ENCODE measurements at places on chromosomes 12 and 14.
A peak's percentile ranks its signal among the peaks of the same experiment; 100 is the strongest.

GRCh38 chr14:102164241-102164641 is 24.5 kb downstream of the WDR20 start:
- DNase-seq: no peak

DNA sequence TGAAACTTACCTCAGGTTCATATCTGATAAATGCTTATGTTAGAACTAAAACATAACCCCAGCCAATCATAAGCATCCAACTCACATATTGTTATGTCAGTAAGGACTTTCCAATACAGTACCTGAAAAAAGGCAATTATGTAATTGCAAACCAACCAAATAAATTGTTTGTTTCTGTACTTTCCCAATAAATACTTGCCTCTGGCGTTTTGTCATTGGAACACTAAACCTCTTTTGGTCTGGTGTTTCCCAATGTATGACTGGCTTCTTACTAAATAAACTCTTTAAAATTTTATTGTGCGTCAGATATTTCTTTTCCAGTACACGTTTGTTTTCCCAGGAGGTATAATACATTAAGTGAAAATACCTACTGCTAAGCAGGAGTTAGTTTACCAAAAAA is 6.7 kb upstream of the PTPRB start:
- no peak for DNase-seq

GRCh38 chr12:45849289-45849688 is 119.8 kb downstream of the ARID2 start:
- no peak for DNase-seq

DNA sequence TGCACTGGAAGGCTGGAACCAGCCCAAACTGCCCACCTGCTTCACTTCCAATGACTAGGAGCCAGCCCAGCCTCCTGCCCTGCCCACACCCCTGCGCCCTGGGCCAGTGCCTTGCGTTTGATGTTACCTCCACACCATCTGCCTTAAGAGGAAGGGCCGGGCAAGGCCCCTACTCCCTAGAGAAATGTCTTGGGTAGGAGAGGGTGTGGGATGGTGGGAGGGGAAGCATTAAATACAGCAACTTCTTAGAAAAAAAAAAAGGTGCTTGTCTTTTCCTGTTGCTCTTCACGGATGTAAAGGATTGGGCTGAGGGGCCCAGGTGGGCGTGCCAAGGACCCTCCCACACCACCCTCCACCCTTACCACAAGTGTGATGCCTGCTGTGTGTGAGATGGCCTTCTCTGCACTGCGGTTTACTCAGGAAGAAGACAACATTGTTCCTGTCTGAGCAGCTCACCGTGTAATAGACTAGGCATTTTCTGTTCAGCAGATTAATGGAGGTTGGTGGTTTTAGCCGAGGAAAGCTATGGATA is 99.9 kb downstream of the NINJ2 start:
- no peak for DNase-seq

DNA sequence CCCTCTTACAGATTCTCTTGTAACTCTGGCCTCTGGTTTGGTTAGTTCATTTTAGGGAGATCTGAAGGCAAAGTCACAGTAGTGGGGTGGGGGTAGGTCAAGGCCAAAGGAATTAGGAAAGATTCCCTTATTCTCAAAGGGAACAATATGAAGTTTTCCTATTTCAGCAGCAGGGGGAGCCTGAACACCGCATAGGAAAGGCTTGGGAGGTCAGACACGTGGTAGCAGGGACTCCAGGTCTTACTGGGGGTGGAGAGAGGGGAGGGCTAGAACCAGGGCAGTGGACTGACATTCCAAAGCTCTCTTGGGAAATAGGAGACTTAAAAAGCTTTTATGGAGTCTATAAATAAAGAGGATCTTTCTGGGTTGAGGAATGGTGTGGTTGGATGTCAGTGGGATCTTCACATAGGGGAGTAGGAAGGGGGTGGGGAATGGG is 1.3 kb downstream of the ZC3H10 start:
- DNase-seq: peak; percentile 36

DNA sequence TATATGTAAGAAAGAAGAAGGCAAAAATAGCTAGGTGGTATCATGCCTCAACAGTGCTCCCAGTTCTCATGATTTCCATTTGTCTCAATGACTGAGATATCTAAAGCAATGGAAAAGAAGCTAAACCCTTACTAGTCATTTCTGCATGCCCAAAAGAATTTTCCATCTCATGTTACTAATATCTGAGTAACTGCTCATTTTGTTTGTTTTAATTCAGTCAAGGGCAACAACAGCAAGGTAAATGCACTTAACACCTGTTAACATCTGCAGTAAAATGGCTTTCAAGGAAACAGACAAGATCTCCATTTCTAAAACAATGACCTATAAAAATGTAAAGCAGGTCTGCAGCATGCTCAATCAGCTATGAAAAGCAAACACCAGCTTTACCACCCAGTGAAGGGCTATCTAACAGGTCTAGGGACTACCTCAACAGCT is 19.4 kb upstream of the SELPLG start:
- no peak for DNase-seq

DNA sequence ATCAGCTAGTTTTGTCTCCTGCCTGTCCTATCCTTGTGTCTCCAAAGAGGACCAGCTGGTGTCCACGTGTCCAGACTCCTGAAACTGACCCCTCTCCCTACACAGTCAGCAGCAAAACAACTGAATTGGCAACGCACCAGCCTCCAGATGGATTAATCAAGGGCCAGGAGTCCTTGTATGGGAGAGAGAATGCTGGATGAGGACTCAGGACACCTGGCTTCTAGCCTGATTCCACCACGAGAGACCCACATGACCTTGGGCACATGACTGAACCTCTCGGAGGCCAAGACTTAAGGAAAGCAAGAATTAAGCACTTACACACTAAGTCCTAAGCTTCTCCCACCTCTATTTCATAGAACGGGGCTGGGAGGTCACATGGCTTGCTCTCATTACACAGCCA is 60.4 kb upstream of the CMKLR1 start:
- DNase-seq: peak; percentile 48

DNA sequence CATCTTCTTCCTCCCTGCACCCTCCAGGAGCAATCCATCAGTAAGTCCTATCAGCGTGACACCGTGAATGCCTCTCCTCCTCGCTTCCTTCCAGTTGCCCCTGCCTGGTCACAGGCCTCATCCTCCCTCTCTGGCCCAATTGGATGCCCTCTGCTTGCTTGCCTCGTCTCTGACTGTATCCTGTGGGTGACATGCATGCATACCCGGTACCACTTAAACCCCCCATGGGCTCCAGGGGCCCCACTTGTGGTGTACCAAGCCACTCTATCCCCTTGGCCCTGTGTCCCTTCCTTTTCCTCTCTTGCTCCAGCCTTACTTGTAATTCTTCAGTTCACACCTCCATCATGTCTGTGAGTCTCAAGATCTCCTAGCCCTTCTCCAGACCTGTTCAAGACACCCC is 106.0 kb upstream of the RTL1 start:
- no peak for DNase-seq

GRCh38 chr12:6866920-6867412 is 365 bp upstream of the TPI1 start:
- no peak for DNase-seq

- DNase-seq: no peak
Measured at GRCh38 chr12:10408842-10409241, 715 bp downstream of the KLRC4 start.

- no peak for DNase-seq
Measured at GRCh38 chr14:33009673-33010072, 71.0 kb downstream of the NPAS3 start.

- no peak for DNase-seq
Measured at GRCh38 chr14:69909826-69910550, 30.8 kb downstream of the SMOC1 start.

DNA sequence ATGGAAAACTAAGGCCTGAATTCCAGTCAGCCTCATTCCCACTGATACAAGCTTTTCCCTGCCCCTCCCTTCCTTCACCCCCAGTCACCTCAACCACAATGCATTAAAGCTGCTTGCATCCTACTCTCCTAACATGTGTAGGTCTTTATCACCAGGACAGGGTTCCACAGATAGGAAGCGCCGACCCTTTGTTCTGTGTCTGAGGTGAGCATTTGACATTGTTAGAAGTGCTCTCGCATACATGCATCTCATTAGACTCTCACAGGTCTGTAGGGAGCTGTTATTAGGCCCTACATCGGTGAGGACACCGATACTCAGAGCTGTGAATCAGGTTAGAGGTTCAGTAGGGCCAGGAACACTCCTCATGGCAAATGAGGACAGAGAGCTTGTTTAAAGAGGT is 13.2 kb upstream of the EDDM3A start:
- DNase-seq: no peak

DNA sequence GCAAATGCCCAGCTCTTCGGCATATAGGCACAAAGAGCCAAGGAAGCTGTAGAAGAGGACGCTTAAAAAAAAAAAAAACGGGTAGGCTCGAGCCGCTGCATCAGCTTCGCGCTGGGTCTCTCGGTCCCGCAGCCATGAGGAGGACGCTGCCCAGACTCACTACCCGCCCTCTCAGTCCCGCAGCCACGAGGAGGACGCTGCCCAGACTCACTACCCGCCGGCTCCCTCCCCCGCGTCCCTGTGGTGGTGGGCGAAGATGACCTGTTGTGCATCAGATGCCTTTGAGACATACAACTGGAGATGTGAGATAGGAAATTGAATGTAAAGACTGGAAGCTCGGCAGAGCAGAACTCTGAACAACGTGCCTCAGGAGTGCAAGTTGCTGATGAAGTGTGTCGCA is 11.4 kb upstream of the SPSB2 start:
- no peak for DNase-seq

GRCh38 chr12:107027636-107028053 is 40.7 kb upstream of the MTERF2 start:
- no peak for DNase-seq

- no peak for DNase-seq
Measured at GRCh38 chr12:115916910-115917668, 360.4 kb downstream of the MED13L start.

DNA sequence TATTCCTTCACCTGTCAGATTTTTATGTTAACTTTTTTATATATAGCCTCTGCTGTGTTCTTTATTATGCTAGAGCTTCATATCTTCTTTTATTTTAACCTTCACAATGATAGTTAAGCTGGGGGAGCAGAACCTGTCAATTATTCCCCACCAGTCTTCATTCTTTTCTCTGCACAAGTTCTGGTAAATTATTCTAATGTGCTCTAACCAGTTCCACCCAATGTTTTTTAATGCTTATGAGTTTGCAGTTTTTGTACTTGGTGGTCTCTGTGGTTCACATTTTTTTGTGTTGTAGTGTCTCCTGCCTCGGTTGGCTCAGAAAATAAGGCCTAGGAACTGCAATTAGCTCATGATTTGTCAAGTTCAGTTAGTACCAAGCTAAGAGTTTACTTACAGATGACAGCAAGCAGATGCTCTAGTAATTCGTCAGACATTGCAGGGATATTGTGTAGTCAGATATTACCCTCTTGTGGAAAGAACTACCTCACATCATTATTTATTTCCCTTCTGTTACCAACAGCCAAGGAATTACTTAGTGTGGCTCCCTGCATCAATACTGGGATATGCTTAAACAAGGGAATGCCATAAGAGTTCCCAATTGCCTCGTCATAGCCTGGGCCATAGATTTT is 14.5 kb downstream of the DYRK2 start:
- DNase-seq: peak; percentile 16

DNA sequence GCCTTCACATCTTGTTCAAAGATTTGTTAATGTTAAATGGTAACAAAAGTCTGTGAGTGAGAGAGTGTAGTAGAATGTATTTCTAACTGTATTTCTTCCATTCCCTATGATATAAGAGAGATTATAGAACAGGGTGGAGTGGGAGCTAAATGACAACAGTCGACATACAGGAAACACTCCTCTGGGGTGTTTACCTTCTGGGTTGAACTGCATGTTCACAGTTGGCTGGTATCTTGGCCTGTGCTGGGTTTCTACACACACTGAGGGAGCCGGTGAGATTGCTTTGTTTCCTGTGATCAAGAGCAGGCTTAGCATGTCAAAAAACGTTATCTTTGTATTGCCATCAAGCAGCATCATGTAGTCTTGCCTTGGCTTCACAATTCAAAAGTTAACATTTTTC is 274.3 kb upstream of the FAR2 start:
- no peak for DNase-seq

- no peak for DNase-seq
Measured at GRCh38 chr12:53046655-53047220, 3.1 kb upstream of the TNS2 start.

DNA sequence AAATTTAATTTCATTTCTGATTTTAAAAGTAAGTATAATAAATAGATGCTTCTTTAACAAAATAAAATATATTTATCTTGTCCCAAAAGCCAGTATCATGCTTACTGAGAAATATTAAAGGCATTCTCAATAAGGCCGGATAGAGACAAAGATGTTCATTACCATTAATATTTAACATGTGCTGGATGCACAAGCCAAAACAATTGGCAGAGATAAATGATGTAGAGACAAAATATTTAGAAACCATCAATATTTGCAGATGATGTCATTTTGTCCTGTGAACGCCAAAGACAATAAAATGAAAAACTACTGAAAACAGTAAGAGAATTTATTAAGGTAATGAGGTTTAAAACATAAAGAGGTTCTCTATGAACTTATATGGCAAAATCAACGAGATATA is 313.5 kb downstream of the ITPR2 start:
- DNase-seq: no peak

DNA sequence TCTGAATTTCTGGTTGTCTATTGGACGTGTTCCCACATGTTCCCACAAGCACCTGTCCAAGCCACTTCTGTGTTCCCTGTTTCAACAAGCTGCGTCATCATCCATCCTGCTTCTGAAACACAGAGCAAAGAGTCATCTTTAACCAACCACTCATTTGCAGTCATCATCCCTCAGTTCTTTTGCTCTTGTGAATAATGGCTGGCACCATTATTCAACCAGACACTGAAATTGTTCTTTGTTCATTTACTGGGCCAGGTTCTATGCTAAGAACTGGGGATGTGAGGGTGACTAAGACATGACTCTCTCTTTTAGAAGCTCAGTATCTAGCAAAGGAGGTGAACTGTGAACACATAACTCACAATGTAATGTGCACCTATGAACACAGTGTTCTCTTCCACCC is 40.7 kb upstream of the ANO4 start:
- no peak for DNase-seq

- DNase-seq: no peak
Measured at GRCh38 chr12:11545484-11546330, 103.8 kb upstream of the ETV6 start.

- no peak for DNase-seq
Measured at GRCh38 chr14:92632546-92633273, 115.7 kb downstream of the LGMN start.

GRCh38 chr14:55832122-55832911 is 252.3 kb downstream of the KTN1 start:
- no peak for DNase-seq

DNA sequence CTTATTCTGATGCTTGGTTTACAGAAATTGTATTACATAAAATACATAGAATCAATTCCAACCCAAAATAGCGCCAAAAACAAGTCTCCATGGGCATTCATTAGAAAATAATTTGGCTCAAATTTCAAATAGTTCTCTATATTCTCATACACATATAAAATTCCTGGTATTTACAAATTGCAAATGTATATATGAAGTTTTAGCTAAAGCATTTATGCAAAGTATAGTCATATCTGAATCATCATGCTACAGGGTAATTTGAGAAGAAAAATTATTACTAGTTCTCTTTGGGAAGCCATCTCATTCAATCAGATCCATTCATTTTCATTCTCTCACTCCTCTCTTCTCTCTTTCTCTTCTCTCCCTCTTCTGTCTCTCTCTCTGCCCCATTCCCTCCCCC is 257.8 kb downstream of the DPF3 start:
- no peak for DNase-seq
